ENCODE measurements at places on chromosomes 2 and 18.

- no peak for DNase-seq
Measured at GRCh38 chr2:66667301-66667700, 232.4 kb downstream of the MEIS1 start.

DNA sequence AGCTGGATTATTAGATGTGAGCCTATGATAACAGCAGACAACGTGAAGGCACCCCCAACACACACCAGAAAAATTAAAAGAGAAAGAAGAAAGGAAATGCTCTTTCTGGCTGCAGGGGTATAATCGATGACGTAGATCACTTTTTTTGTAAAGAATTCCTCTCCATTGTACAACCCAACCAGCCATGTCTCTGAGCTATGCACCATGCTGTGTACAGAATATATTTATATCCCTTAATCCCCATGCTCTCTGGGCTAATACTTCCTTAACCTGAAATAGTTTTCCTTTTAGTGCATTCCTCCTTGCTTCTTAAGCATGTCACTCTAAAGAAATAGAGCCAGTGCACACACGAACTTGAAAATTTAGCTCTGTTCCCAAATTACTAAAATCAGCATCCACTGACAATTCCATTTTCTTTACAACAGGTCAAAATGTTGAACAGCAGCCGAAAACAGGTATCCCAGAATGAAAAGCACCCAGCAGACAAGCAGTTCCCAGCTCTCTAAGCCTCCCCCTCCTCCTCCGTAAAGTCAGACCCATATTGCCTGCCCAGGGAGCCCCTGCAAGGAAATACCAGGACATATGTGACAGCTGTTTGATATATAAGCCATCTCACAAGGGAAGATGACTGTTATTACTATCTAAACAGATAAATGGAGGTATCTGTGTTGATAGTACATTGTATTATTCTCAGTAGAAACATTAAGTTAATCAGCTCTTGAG, 247.4 kb upstream of the RAB6C start:
- DNase-seq: no peak

GRCh38 chr2:98464772-98465310, 20.2 kb downstream of the INPP4A start:
- DNase-seq: peak; percentile 87

DNA sequence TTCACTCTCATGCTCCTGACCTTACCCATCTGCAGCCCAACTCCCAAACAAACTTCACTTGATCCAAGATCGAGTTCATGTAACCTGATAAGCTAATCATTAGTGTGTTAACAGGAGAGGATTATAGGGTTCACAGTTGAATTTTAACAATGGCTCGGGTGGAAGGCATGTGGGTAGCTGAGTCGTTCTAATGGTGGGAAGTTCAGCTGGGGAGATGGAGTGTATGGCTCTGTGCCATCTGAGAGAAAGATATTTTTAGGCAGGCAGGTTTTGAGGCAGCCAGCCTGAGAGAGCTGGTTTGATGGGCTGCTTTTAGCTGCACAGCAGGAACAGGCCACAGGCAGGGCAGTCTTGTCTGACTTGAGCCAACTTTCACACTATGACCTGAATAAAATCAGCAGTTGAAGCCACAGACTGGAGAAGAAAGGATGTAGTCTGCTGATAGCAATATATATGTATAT, 17.7 kb upstream of the NFE2L2 start:
- no peak for DNase-seq
